ENCODE measurements at places on chromosomes 7 and 10.

DNA sequence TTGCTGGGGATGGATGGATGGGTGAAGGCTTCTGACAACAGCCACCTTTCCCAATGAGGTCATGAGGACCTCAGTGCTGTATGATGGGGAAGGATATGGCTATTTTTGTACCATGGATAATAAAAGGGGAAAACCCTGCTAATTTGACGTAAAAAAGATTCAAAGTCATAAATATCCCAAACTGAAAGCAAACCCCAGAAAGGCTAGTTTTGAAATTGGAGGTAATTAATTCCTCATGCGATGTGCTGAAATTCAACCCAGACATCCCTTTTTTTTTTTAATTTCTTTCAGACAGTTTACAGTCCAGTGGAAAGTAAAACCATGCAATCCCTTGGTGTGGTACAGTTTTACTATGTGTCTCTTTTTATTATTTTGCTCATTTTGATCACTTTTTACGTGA lies 254.5 kb upstream of the BMPER start:
- no peak for DNase-seq

DNA sequence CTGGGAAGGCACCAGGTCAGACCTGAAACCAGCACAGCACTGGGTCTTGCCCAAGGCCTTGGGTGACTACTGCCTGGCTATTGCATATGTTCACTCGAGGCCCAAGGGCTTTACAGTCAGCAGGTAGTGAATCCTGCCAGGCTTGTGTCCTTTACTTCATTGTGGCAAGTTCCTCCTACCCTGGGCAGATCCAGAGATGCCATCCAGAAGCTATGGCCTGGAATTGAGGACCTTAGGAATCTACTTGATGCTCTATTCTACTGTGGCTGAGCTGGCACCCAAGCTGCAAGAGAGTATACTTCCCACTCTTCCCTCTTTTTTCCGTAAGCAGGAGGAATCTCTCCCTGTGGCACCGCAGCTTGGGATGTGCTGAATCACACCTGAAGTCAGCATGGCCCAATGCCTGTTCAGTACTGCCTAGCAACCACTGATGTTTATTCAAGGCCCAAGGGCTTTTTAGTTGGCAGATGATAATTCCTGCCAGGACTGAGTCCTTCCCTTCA lies 246.7 kb upstream of the CTBP2 start:
- DNase-seq: no peak

- no peak for DNase-seq
Observed at GRCh38 chr7:29319719-29320521, 125.3 kb downstream of the CHN2 start.

- DNase-seq: no peak
Observed at GRCh38 chr10:43960981-43961380, 312.3 kb upstream of the ZNF32 start.

GRCh38 chr10:97132273-97132672 lies 53.5 kb downstream of the SLIT1 start:
- DNase-seq: no peak

DNA sequence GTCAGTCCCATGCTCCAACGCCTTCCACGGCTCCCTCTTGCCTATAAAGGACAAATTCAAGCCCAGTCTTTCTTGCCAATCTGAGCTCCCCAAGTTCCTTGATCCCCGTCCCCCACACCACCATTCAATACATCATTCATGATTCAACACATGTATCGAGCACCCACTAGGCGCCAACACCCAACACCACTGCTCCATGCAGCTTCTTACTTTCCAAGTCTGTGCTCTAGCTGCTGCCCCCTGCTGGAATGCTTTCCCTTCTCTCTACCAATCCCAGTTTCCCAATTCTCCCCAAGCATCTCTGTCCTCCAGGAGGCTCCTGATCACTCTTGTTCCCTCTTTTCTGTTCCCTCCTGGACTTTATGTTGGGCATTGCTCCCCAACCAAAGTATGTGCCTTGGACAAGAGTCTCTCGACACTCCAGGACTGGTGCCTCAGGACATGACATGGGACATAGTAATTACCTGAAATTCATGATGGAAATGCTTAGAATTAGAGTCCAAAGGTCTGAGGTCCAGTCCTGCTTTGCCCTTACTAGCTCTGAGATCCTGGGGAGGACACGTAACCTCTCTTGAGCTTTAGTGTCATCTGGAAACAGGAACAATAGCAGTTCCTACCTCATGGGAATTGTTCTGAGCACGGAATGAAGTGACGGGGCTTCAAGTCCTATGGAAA lies 172.7 kb downstream of the NEURL1 start:
- DNase-seq: peak; percentile 40

- DNase-seq: no peak
Observed at GRCh38 chr7:79034730-79035129, 418.7 kb downstream of the MAGI2 start.

DNA sequence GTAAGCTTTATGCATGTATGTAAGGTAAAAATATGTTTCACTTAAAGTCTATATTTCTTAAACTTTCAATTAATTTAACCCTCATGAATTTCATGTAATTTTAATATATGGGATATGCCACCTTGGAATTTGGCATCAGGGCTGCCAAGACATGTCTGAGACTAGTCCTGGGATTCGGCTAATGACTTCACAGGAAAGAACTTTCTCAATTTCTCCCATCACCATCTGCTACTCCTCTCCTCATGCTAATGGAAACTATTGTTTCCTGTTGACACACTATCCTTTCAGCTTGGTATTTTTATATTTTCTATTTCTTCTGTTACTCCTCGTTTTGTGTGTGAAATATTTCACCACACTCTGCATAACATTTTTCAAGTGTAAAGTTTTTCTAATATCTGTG lies 205.9 kb downstream of the ARL4A start:
- no peak for DNase-seq

GRCh38 chr7:89775459-89775858 lies 378.8 kb upstream of the STEAP1 start:
- DNase-seq: no peak
